ENCODE measurements at places on chromosomes 6 and 20. TPM values are rescaled to one million over a fixed set of nuclear protein-coding genes. Genes with fewer than 3 reads are reported as not detected.

Gene ACTR5
- 8.7 TPM for total RNA-seq

Gene SPATS1
- total RNA-seq: not detected

Gene FAM209B
- total RNA-seq: 1.5 TPM

Gene MAFB
- total RNA-seq: 0.05 TPM

Gene PI3
- total RNA-seq: not detected

Gene FILIP1
- total RNA-seq: not detected

Gene NINL
- 5.2 TPM for total RNA-seq

Gene POU3F2
- not detected for total RNA-seq

Gene UNC5CL
- 1.2 TPM for total RNA-seq

Gene DLL1
- total RNA-seq: 0.50 TPM

Gene GPANK1
- total RNA-seq: 29.2 TPM

Gene EFCAB8
- total RNA-seq: 0.50 TPM

Gene C6orf163
- total RNA-seq: 1.3 TPM
